OCI-M1 (cell line): ENCODE measurements at places on chromosomes 11 and 22.

DNA sequence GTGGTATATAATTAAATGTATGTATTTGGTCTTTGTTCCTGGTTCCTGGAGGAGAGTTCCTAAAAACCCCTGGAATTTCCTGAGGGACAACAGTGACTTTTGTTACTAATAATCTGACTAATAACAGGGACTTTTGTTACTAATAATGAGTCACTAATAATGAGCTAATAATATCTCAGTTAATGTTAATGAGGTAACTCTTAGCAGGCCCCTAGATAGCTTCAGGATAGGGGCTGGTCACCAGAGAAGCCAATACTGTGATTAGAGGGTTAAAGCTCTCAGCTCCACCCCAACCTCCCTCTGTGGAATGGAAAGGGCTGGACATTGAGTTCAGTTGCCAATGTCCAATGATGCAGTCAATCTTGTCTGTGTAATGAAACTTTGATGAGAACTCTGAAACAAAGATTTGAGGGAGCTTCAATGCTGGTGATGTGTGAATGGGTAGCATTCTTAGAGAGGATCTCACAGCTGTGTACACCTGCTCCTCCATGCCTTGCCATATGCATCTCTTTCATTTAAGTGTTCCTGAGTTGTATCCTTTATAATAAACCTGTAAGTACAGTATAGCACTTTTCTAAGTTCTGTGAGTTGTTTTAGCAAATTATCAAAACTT is 1431.4 kb upstream of the TENM4 start:
- no peak for DNase-seq

GRCh38 chr22:20241579-20242392 is 26.3 kb downstream of the RTN4R start:
- no peak for DNase-seq

DNA sequence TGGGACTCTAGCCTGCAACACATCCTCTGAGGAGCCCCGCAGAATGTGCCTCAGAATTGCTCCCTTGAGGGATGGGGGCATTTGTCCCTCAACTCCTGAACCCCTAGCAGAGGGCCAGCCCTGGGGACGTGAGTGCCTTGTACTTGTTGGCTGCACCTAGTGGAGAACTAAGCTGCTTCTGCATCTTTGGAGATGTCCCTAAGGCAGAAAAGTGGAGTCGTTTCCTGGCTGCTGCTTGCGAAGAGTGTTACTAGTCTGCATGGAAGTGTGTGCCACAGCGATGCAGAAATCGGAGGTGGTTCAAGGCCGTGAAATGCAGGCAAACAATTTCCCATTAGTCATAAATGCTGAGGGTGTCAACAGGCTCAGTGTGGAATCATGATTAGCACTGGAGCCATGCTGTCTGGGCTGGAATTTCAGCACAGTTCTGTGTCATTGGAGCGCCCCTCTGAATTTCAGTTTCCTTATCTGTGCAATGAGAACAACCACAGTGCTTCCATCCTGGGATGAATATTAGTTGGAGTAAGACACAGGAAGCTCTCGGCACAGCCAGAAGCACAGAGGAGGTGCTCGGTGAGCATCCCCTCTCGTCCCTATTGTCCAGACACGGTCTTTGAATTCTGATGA is 56.5 kb downstream of the MIAT start:
- DNase-seq, result no peak

GRCh38 chr11:57566905-57567514 is 462 bp downstream of the UBE2L6 start:
- peak; percentile 69 for DNase-seq

DNA sequence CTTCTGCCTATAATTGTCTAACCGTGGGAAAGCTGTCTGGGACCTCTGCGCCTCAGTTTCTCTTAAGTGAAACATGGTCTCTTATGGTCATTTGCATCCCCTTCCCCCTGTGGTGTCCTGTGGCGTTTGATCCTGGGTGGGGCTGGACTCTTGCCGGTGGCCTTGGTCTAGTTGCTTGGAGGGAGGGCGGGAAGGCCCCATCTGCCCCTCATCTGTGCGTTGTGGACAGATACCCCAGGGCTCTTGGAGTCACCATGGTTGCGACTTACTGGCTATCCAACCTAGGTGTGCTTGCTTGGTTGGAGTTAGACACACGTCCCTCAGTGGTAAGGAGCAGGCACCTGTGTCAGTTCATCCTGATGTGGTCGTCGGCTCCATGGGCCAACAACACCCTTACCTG is 15.2 kb downstream of the SHANK3 start:
- DNase-seq, result no peak

DNA sequence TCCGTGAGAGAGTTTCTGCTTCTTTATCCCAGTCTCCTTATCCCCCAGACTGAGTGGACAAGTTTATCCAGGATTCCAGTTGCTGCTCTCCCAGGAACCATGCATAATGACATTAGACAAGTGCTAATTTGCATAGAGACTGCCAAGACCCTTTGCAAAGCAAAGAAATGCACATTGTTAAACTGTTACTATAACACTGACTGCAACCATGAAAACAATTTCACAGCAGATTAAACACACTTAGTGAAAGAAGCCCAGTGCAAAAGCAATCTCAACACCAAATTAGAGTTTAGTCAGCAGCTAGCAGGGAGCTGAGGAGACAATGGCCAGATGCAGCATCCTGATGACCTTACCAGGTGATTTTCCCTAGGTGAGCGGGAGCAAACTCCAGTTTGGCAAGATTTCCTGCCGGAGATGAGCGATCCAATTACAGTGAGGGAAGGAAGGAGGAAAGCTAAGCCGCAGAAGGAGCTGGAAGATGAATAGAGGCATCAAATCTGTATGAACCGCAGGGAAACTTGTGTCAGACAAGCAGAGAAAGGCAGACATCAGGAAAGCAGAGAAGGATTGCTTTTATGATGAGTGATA is 273.8 kb upstream of the B3GAT1 start:
- no peak for DNase-seq
